ENCODE measurements at places on chromosomes 2 and 18. TPM values are rescaled to one million over a fixed set of nuclear protein-coding genes. Genes with fewer than 3 reads are reported as not detected.

DNA sequence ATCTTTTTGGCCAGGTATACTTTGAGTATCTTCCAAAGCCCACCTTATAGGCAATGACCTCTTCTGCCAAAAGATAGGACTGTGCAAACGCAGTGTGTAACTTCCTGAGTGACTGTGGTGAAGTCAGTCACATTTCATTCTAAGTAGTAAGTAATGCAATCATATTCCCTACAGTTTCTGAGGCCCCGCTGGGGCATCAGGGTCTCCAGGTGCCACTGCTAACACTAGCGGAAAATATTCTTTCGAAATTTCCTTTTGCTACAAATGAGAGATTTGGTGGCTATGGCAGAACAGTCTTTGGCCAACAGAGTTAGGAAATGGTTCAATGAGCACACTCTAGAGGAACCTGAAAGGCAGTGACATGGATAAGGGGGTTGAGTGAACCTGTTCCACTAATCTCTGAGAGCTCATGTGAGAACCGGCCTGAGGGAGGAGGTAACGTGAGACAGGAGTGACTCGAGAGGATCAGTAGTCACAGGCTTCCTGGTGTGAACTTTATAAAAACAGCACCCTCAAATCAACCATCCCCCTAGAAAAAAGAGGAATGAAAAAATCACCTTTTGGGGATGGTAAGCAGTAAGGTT lies 102.6 kb upstream of the LPIN2 start:
- DNase-seq: no peak

GRCh38 chr2:109474319-109474825 lies 139.4 kb downstream of the SEPTIN10 start:
- no peak for DNase-seq

DNA sequence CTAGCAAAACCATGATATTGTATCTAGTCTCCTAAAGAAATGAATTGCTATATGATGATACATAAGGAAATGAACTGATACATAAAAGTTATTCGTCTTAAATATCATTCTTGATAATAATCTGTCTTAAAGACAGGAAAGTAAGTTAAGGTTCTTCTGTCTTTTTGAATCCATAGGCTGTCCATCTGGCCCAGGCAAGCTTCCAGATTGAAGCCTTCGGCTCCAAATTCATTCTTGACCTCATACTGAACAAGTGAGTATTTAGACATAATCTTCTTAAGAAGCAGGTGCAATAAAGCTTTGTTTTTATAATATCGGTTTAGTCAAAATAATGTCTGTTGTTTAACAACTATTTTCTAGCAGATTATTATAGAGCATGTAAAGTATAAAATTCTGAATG lies 37.7 kb downstream of the ADAM23 start:
- DNase-seq: no peak

DNA sequence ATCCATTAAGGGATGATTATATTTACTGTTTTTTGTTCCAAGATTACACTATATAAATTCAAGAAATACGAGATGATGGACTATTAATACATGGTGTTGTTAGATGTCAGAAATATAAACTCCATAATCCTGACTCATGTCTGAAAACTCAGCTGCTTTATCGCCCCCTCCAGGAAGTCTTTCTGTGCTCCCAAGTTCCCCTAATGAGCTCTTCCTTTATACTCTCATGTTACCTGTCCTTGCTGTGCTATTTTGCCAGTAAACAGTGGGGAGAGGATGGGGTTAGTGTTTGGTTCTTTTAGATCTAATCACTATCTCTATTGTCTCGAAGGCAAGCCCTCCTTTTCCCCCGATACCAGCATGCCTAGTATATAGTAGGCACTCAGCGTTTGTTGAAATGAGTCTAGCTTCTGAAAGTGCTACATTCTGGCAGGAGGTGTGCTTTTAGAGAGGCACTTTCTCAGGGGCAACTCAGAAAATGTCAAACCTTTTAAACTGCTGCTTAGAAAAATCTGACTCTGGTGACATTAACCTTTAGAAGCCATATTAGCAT lies 21.4 kb upstream of the BARD1 start:
- DNase-seq: no peak

C2orf80 gene
- 15.7 TPM for total RNA-seq

NDC80 gene
- 14.9 TPM for total RNA-seq

All from spinal cord (tissue), 10 donors.